Uterus (tissue), 4 donors: ENCODE measurements at places on chromosomes 5 and 9.

DNA sequence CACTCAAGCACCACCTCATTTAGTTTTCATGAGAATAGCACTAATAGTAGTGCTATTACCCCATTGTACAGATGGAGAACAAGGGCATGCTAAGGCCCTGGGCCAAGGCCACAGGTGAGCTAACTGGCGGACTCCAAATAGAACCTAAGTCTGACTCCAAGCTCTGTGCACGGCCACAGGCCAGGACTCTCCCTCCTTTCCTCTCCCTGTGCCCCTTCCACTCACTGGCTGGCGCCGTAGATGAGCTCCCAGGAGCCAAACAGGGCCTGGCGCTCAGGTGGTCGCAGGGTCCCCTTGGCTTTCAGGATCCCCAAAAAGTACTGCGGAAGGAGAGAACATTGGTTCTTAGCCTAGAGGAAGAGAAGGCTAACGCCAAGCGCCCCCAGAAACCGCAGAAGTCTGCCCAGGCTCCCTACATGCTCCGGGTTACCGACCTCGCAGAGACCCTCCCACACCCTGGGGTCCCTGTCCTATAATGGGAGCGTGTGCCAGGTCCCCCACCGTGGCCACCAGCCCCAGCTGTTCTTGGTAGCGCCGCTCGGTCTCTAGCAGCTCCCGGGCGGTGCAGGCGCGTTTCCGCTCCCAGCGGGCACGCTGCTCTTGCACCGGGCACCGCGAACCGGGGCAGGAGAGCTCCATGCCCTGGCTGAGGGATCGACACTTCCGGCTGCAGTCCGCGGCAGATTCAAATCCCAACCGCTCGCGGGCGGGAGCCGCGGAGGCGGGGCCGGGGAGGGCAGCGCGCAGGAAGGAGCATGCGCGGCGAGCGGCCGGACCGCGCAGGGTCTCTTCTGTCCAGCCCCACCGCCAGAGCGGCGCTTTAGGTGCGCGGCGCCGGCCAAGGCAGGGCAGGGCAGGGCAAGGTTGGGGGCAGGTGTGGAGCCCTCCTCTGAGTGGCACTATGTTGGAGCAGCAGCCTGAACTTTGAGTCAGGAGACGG, at the start of gene ARHGEF39:
Gene ARHGEF39, minus strand, starts transcription at position 665 of the 940 bp plus-strand sequence. Its CDS starts 26 bp downstream, at position 639.
- H3K27me3 ChIP-seq: no peaks in the 10 kb centered on the region
- peaks cover 6% of the 10 kb centered on the region for H3K4me1 ChIP-seq
- H3K27ac ChIP-seq: peak within 1 kb of the TSS; percentile 79
- H3K4me3 ChIP-seq: peak within 1 kb of the TSS; percentile 52

DNA sequence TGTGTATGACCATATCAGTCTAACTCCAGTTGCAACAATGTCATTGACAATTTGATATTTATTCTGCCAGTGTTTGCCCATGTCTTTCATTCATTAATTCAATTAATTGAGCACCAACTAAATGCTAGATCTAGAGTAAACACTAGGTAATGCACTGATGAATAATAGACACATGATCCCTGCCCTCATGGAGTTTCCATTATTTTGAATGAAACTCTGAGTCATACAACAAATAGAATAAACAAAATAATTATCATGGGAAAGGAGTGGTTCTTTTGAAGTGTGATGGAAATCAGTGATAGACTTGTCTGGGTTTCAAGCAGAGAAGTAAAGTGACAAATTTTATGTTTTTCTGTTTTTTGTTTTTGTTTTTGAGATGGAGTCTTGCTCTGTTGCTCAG, 4.6 kb downstream of the ARHGEF37 start:
- H3K4me1 ChIP-seq: peaks cover 4% of the 10 kb centered on the region
- no peaks in the 10 kb centered on the region for H3K36me3 ChIP-seq
- no peak for DNase-seq
- no peak overlapping the region for H3K27ac ChIP-seq

GRCh38 chr5:180639741-180640610, 9.4 kb downstream of the FLT4 start:
- DNase-seq: peak; percentile 15
- H3K4me1 ChIP-seq: no peaks in the 10 kb centered on the region
- no peaks in the 10 kb centered on the region for H3K27me3 ChIP-seq
- H3K36me3 ChIP-seq: no peaks in the 10 kb centered on the region
- no peak overlapping the region for H3K27ac ChIP-seq

GRCh38 chr9:29625292-29625731, 2052.0 kb upstream of the C9orf72 start:
- no peak overlapping the region for H3K4me3 ChIP-seq
- no peaks in the 10 kb centered on the region for H3K4me1 ChIP-seq
- DNase-seq: no peak
- H3K27ac ChIP-seq: no peak overlapping the region

GRCh38 chr9:95653246-95653645, 136.5 kb upstream of the PTCH1 start:
- no peaks in the 10 kb centered on the region for H3K36me3 ChIP-seq
- no peaks in the 10 kb centered on the region for H3K27me3 ChIP-seq
- H3K27ac ChIP-seq: no peak overlapping the region
- no peaks in the 10 kb centered on the region for H3K4me1 ChIP-seq

DNA sequence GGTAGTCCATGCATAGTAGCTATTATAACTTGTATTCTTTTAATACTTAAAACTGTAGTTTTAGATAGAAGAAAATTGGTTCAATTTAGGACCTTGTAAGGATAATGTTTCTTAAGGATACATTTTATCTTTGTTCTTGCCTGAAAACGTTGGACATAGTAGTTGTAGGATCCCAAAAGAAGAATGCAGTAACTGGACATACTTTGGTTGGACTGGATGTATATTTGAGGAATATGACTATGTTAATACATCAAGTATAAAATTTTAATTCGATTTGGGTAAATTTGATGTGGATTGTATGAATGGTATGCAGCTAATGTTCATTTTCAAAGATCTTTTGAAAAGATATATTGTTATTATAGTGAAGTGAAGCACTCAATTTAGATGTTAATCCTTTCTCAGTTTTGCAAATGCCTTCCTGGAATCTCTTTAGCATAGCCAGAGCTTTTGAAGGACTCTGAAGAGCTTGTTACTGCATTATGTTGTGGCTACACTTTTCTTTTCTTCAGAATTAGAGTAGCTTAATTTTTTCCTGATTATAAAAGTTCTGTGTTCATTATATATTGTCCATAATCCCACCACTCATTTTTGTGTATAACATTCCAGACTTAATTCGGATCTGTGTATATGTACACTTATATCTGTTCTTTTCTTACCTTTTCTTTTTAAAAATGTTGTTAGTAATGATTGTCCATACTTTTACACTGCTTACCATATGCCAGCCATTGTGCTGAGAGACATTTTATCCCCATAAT, 41.2 kb downstream of the LRRTM2 start:
- no peak for DNase-seq
- no peak overlapping the region for H3K27ac ChIP-seq
- peaks cover 5% of the 10 kb centered on the region for H3K4me1 ChIP-seq
- no peaks in the 10 kb centered on the region for H3K36me3 ChIP-seq
- H3K27me3 ChIP-seq: no peaks in the 10 kb centered on the region
- H3K4me3 ChIP-seq: no peak overlapping the region

DNA sequence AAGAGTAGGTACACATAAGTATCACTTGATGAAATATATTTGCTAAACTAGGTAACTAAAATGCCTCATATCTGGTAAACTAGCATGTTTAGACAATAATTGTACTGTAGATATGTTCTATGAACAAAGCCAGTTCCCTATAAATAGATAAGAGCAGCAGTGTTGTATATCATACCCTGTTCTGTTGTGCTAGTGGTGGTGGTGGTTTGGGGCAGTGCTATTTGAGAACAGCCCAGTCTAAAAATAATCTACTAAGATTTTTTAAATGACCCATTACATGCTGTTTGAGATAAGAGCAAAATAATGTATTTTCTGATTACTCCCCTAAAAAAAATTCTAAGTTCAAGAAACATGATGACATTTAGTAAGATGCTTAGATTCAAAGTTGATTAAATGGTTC, 829.2 kb upstream of the DMAC1 start:
- no peaks in the 10 kb centered on the region for H3K36me3 ChIP-seq
- DNase-seq: no peak
- H3K27ac ChIP-seq: no peak overlapping the region
- H3K27me3 ChIP-seq: no peaks in the 10 kb centered on the region
